ENCODE measurements at places on chromosomes 3 and 15. TPM values are rescaled to one million over a fixed set of nuclear protein-coding genes. Genes with fewer than 3 reads are reported as not detected.

DNA sequence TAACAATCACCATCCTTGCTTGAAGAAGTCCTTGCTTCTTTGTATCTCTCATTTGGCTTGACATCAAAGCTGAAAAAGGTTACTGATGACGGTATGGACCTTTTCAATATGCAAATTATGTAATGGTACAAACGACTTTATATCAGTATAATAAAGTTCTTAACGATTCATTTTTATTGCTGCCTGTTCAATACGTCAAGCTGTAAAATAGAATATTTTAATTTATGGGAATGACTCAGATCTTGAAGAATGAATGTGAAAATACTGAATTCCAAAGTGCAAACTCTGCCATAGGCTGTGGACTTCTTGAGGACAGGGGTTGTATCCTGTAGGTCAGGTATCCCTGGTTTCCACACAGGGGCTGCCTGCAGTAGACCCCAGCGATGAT, 156.2 kb downstream of the PLCL2 start:
- no peak for DNase-seq

Gene PPM1L
- total RNA-seq: 13.5 TPM

- no peak for DNase-seq
These were observed 849.3 kb downstream of the ROBO1 start for GRCh38 chr3:78918361-78919020.

GRCh38 chr3:59753808-59754450, 704.1 kb upstream of the CFAP20DC start:
- DNase-seq: no peak

Gene DHFR2
- 1.5 TPM for total RNA-seq

- DNase-seq: no peak
These were observed 6.1 kb upstream of the TICRR start for GRCh38 chr15:89569090-89569745.

DNA sequence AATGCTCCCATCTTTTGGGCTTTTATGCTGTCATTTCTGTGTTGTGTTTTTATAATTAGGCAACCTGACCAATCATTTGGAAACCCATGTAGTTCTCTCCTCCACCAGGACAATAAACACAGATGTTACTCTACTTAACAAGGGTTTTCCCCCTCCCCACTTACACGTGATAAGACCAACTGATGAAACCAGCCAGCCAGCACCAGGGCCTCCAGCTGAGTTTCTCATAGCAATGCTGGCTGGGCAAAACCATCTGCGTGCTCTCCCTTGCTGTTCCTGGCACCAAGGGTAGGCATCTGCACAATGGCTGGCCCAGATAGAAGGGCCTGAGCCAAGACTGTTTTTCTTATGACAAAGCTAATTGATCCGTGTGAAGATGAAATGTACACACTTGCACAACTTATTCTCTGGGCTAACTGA, 310.4 kb downstream of the PLCL2 start:
- peak; percentile 69 for DNase-seq

DNA sequence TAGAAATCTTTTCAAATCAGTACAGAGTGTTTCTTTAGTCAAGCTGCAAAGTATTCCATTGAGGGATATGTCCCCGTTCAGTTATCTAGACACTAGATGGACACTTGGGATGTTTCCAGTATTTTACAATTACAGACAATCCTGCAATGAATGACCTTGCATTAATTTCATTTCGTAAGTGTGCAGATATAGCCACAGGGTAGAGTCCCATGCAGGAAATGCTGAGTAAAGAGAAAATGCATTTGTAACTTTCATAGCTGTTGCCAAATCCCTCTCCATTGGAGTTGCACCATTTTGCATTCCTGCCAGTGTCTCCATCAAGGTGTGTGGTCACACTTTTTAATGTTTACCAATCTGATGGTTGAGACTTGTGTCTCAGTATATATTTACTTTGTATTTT, 92.5 kb downstream of the LIPC start:
- peak; percentile 52 for DNase-seq

Gene ARIH2
- 89.3 TPM for total RNA-seq

Gene CKMT1B
- 3.8 TPM for total RNA-seq

Gene LRTM1
- total RNA-seq: not detected

Measured in cardiac muscle cell (in vitro differentiated cells and primary cell).